ENCODE measurements at places on chromosomes 7 and 10. TPM values are rescaled to one million over a fixed set of nuclear protein-coding genes. Genes with fewer than 3 reads are reported as not detected.

FAM13C gene
- 1.8 TPM for total RNA-seq

HSPA12A gene
- total RNA-seq, result 8.8 TPM

ASZ1 gene
- not detected for total RNA-seq

DKK1 gene
- total RNA-seq, result not detected

HHEX gene
- total RNA-seq, result 3.2 TPM

MRPS33 gene
- 35.5 TPM for total RNA-seq
